ENCODE measurements at places on chromosomes 12 and 14. TPM values are rescaled to one million over a fixed set of nuclear protein-coding genes. Genes with fewer than 3 reads are reported as not detected.
A peak's percentile ranks its signal among the peaks of the same experiment; 100 is the strongest.

- peak overlapping the region; percentile 1 for H3K27ac ChIP-seq
- no peaks in the 10 kb centered on the region for H3K27me3 ChIP-seq
- DNase-seq, result no peak
- H3K4me1 ChIP-seq, result peaks cover 17% of the 10 kb centered on the region
Measured at GRCh38 chr14:50529288-50530179, 2.8 kb downstream of the MAP4K5 start.

GRCh38 chr14:55381040-55381439, 30.6 kb downstream of the ATG14 start:
- no peak overlapping the region for H3K4me3 ChIP-seq
- H3K27ac ChIP-seq, result peak overlapping the region; percentile 86
- H3K36me3 ChIP-seq, result peaks cover 42% of the 10 kb centered on the region
- H3K4me1 ChIP-seq, result peaks cover 15% of the 10 kb centered on the region
- H3K27me3 ChIP-seq, result no peaks in the 10 kb centered on the region

GRCh38 chr12:108668063-108668462, 34.4 kb upstream of the SELPLG start:
- peak overlapping the region; percentile 47 for H3K4me3 ChIP-seq
- H3K27ac ChIP-seq, result peak overlapping the region; percentile 52
- H3K4me1 ChIP-seq, result peaks cover 48% of the 10 kb centered on the region
- H3K36me3 ChIP-seq, result peaks cover under 1% of the 10 kb centered on the region
- no peaks in the 10 kb centered on the region for H3K27me3 ChIP-seq
- DNase-seq, result no peak

DNA sequence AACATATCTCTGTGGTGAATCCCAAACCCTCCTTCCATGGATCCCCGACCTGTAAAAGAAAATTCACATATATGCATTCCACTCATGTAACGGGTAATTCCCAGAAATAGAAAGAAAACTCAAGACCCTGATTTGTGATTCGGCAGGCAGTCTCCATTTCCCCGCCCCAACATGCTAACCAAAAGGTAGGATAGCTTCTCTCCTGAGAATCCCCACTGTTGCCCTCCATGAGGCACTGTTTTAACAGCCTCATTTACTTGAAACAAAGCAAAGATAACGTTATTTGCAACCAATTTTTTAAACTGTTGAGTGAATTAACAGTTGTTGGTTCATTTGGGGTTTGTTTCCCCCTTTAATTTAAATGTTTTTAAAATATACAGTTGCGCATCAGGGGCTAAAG, 774 bp upstream of the SLC2A13 start:
- H3K27me3 ChIP-seq, result no peaks in the 10 kb centered on the region
- H3K27ac ChIP-seq, result peak overlapping the region; percentile 90
- no peaks in the 10 kb centered on the region for H3K36me3 ChIP-seq
- DNase-seq, result no peak

DNA sequence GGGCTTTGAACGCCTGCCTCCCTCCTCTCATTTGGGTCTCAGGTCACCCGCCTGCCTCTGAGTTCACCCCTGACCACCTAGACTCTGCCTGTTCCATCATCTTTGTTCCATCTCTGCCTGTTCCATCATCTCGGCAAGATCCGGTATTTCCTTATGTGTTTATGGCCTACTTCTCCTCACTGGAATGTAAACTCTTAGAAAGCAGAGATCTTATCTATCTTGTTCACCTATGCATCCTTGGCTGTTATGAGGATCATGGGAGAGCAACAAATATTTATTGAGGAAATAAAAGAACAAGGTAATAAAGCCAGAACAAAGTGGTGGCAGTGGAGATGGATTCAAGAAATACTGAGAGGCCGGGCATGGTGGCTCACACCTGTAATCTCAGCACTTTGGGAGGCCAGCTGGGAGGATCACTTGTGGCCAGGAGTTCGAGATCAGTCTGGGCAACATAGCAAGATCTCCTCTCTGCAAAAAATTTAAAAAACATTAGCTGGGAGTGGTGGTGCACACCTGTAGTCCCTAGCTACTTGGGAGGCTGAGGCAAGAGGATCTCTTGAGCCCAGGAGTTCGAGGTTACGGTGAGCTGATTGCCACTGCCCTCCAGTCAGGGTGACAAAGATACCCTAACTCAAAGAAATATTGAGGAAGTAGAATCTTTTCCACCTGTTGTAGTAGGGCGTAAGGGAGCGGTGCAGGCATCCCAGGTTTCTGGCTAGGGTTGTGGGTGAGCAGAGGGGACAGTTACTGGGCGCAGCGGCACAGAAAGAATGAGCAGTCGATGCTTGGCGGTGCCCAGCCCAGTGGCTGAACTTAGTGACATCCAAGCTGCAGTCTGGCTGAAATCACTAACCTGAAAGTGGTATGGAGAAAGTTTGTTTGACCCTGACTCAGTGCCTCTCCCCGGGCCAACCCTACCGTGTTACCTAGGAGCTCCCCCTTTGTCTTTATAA, 1.7 kb upstream of the KLC1 start:
- peak overlapping the region; percentile 78 for H3K4me3 ChIP-seq
- H3K4me1 ChIP-seq, result peaks cover 17% of the 10 kb centered on the region
- DNase-seq, result no peak
- H3K36me3 ChIP-seq, result no peaks in the 10 kb centered on the region
- H3K27ac ChIP-seq, result peak overlapping the region; percentile 96

GRCh38 chr12:124681779-124682391, 114.5 kb upstream of the NCOR2 start:
- H3K4me3 ChIP-seq, result no peak overlapping the region
- H3K27me3 ChIP-seq, result no peaks in the 10 kb centered on the region
- peak; percentile 86 for DNase-seq
- peaks cover 49% of the 10 kb centered on the region for H3K4me1 ChIP-seq
- peak overlapping the region; percentile 63 for H3K27ac ChIP-seq

DNA sequence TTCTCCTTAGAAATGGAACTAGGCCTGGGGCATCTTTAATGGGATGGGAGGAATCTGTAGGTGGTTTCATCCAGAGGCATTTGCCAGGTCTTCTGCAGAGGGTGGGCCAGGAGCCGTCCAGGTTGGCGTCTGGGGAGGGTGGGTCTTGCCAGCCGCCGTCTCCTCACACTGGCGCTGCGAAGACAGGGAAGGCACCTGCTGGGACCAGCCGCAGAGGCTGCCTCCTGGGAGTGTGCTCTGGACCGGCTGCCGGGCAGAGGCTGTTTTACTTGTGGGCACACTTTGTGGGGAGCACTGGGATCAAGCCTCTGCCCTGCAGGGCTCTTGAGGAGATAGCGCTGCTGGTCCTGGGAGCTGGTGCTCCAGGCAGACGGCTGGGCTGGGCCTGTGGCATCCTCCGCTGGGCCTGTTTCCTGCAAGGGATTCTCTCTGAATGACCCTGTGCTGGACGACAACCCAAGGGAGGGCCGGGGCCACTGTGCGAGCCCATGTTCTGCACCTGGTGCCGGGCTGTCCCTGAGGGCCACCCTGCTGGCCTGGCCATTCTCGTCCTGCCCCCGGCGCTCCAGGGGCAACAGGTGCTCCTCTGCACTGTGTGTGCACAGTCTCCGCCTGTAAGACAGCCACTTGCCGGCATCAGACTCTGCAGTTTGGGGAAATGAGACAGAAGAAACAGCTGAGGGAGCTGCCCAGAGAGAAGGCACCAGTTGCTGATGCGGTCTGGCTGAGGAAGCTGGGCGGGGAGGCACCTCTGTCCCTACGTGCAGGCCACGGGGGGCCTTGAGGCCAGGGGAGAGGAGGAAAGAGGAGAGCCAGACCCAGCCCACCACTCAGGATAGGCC, 10.0 kb upstream of the TEX22 start:
- DNase-seq, result no peak
- H3K36me3 ChIP-seq, result peaks cover 34% of the 10 kb centered on the region
- H3K4me3 ChIP-seq, result no peak overlapping the region
- H3K4me1 ChIP-seq, result no peaks in the 10 kb centered on the region
- no peaks in the 10 kb centered on the region for H3K27me3 ChIP-seq

DNA sequence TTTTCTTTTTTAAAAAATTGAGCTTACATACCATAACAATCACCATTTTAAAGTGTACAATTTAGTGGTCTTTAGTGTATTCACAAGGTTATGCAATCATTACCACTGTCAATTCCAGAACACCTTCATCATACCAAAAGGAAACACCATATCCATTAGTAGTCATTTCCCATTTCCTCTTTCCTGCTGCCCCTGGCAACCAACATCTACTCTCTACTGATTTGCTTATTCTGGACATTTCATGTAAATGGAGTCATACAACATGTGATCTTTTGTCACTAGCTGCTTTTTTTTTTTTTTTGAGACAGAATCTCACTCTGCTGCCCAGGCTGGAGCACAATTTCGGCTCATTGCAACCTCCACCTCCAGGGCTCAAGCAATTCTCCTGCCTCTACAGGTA, 66.8 kb upstream of the CFL2 start:
- H3K4me3 ChIP-seq, result no peak overlapping the region
- H3K27me3 ChIP-seq, result no peaks in the 10 kb centered on the region
- peaks cover 17% of the 10 kb centered on the region for H3K36me3 ChIP-seq
- no peak overlapping the region for H3K27ac ChIP-seq
- H3K4me1 ChIP-seq, result no peaks in the 10 kb centered on the region
- DNase-seq, result no peak

DNA sequence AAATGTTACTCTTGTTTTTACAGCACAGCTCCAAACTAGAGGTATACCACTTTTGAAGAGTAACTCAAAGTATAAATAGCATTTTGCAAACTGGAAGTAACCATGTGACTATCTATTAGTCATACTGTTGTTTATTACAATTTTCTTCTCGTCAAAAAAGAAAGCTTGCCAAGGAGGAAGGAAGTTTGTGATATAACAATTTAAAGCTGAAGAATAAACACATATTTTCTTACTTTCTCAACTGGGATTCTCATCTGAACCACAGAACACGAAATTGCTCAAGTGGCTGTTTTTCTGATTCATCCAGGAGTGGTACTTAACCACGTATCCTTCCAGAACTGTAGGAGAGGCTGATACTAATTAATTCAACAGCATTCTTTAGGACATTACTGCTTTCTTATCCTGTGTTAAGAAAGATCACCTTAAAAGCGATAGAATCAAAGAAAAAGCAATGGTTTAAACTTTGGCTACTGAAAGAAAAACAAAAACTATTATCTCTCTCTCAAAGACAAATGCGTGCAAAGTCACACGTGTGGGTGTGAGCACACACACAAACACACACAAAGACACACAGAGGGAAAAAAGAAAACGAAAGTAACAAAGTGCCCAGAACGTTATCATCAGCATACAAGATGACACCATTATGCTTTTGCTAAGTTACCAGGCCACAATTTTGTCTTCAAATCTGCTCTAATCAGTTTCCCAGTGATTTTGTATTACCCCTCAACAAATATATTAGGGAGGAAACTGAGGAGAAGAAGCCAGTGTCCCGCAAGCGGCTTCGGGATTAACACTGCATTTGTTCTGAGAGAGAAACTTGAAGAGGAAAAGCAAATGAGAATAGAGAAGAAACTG, at the start of gene CLEC2B:
CLEC2B (minus strand) TSS at position 48 of the 855 bp plus-strand sequence.
- no peaks in the 10 kb centered on the region for H3K36me3 ChIP-seq
- H3K27ac ChIP-seq, result peak within 1 kb of the TSS; percentile 58
- peak within 1 kb of the TSS; percentile 48 for H3K4me3 ChIP-seq
- H3K27me3 ChIP-seq, result no peaks in the 10 kb centered on the region

DNA sequence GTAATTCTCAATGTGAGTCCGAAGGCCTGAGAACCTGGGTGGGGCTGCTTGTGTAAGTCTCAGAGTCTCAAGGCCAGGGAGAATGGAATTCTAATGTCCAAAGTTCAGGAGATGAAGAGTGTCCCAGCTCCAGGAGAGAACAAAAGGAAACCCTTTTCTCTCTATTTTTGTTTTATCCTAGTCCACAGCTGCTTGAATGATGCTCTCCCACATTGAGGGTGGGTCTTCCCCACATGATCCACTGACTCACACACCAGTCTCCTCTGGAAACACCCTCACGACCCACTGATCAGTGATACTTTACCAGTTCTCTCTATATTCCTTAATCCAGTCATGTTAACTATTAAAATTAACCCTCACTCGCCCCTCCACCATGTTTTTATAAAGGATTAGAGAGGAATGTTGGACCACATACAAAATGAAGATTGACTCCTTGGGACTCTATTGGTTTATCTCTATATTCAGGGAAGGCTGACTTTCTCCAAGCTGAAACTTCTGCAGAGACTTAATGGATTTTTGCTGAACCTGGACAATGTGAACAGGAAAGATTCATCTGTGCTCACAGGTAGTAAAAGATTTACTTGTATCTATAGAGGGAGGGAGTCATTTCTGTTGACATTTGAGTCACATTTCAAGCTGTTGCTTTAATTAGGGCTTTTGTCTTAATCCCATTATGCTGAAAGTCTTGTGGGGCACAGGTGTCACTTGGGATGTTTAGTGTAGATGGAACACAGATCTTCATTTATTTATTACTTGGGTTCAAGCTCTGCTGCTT, 1061.0 kb upstream of the TMEM132C start:
- no peak overlapping the region for H3K27ac ChIP-seq
- H3K36me3 ChIP-seq, result no peaks in the 10 kb centered on the region
- no peak for DNase-seq
- no peak overlapping the region for H3K4me3 ChIP-seq
- no peaks in the 10 kb centered on the region for H3K27me3 ChIP-seq

DNA sequence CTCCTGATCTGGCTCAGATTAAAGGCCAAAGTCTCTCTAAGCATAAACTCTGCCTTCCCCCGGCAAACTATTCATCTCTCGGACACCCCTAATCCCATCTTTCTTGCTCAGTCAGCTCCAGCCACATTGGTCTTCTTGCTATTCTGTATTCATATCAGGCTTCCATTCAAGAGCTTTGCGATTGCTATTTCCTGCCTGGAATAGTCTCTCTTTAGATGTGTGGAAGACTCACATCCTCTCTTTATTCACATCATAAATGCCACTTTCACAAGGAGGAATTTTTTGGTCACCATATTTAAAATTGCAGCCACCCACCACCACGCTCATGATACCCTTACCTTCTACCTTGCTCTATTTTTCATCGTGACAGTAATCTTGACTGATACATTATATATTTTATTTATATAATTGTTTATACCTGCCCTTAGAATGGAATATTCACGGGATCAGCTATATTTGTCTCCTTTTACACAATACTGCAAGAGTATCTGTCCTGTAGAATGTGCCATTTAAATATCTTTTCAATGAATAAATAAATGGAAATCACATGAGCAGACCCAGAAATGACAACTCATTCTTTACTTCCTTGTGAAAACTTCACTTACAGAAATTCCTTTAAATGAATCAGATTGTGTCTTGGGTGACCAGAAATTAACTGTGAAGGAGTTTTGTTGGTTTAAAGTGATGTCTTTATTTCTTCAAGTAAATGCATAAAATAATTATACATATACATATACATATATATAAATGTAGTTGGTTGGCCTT, 780.6 kb upstream of the FLRT2 start:
- H3K4me3 ChIP-seq, result no peak overlapping the region
- no peaks in the 10 kb centered on the region for H3K4me1 ChIP-seq
- no peak overlapping the region for H3K27ac ChIP-seq
- H3K36me3 ChIP-seq, result no peaks in the 10 kb centered on the region
- H3K27me3 ChIP-seq, result no peaks in the 10 kb centered on the region

DNA sequence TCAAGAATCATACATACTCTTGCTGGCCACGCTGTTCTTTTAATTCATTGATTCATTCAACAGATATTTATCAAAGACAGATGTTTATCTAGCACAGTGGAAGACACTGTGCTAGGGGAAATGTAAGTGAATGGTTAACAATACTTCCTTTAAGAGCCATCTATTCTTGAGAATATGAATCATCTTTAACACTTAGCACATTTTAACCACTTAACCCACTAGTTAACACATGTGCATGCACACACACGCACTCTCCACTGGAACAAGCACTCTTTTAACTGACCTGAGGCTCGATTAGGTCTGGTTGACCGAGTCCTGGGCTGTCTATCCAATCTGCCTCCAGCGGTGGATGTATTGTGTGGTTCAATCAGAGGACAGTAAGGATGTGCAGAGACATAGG, 34.6 kb downstream of the LMNTD1 start:
- no peaks in the 10 kb centered on the region for H3K27me3 ChIP-seq
- no peak for DNase-seq
- H3K4me3 ChIP-seq, result no peak overlapping the region
- H3K4me1 ChIP-seq, result no peaks in the 10 kb centered on the region
- H3K36me3 ChIP-seq, result no peaks in the 10 kb centered on the region
- H3K27ac ChIP-seq, result no peak overlapping the region

Gene OR4N2
- total RNA-seq, result not detected

Gene MFAP5
- 174 TPM for total RNA-seq

Gene RTL1
- not detected for total RNA-seq

Gene KRT6C
- not detected for total RNA-seq

Measured in ascending aorta (tissue), 2 donors.